Neural progenitor cell (in vitro differentiated cells): ENCODE measurements at places on chromosomes 2 and 18. TPM values are rescaled to one million over a fixed set of nuclear protein-coding genes. Genes with fewer than 3 reads are reported as not detected.

The PTGR3 gene
- 7.5 and 13.0 TPM in 2 replicates for total RNA-seq

The CYP27C1 gene
- total RNA-seq: 3.0 and 3.8 TPM in 2 replicates

The PROKR1 gene
- 1.8 and 2.1 TPM in 2 replicates for total RNA-seq

The FER1L5 gene
- total RNA-seq: 1.2 and 1.7 TPM in 2 replicates

The ERICH2 gene
- total RNA-seq: 0.43 and 2.7 TPM in 2 replicates

The PLEK gene
- not detected in 2 replicates for total RNA-seq

The LDLRAD4 gene
- total RNA-seq: 0.28 and 0.65 TPM in 2 replicates

The CPO gene
- not detected in 2 replicates for total RNA-seq
